ENCODE measurements at places on chromosomes 4 and X.

- DNase-seq = no peak
Measured at GRCh38 chrX:87140800-87141483, 376.7 kb upstream of the KLHL4 start.

GRCh38 chrX:18252644-18253359 is 32.1 kb upstream of the BEND2 start:
- DNase-seq = no peak

DNA sequence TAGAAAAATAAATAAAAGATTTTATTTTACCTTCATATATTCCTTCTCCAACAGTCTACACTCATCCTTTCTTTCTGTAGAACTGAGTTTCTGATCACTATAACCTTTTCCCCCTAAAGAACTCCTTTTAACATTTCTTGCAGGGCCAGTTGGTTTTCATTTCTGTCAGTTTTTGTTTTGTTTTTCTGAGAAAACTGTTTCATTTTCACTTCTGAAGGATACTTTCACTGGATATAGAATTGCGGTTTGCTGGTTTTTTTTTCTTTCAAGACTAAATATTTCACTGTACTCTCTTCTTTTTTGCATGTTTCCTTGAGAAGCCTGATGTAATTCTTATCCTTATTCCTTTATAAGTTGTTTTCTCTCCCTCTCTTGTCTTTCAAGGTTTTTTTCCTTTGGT is 90.4 kb upstream of the EOLA2 start:
- DNase-seq = no peak

GRCh38 chr4:32645653-32646052 is 1925.5 kb downstream of the PCDH7 start:
- no peak for DNase-seq

- DNase-seq = no peak
Measured at GRCh38 chr4:183358215-183358755, 36.1 kb upstream of the CLDN24 start.

GRCh38 chrX:52870046-52870445 is 2.2 kb upstream of the XAGE3 start:
- no peak for DNase-seq

DNA sequence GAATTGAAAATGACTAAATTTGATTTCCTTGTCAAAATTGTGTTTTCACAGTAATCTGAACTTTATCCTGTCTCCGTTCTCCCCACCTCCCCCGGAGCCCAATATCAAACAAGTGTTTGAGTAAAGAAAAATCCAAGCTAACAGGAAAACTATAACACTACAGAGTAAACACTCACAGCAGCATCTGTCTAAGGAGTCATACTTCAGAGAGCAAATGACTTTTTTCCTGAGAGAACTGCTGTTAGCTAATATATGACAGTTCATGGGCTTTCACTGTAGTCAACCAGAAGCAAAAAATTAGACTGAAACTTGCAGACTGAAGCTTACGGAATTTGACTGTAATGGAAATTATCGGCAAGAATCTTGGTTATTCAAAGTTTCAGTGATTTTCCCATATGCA is 321.7 kb downstream of the ANKRD50 start:
- DNase-seq = no peak

- no peak for DNase-seq
Measured at GRCh38 chr4:186592966-186593586, 37.7 kb upstream of the MTNR1A start.

DNA sequence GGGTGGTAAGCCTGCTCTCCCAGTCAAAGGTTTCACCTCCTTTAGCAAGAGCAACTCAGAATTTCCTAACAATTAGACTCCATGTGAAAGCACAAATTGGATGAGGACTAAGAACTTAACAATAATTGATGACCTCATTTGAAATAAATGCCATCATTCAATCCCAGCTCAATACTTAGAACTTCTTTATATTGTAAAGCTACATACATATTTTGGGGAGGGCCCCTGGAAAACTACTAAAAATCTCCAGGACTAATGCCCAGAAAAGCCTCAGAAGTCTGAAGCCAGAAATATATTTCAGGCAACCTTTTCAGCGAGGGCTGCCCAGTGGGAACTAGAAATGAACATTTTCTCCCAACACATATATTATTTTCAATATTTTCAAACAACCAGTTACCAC is 38.1 kb downstream of the AMOT start:
- DNase-seq = no peak

- DNase-seq = no peak
Measured at GRCh38 chr4:118787844-118788380, 48.0 kb downstream of the SEC24D start.

- no peak for DNase-seq
Measured at GRCh38 chr4:3877236-3877635, 111.1 kb downstream of the ADRA2C start.

GRCh38 chr4:95528388-95528948 is 20.3 kb downstream of the UNC5C start:
- DNase-seq = no peak

GRCh38 chr4:183366206-183366835 is 44.1 kb upstream of the CLDN24 start:
- DNase-seq = no peak

- no peak for DNase-seq
Measured at GRCh38 chr4:52968691-52969090, 106.6 kb downstream of the RASL11B start.

DNA sequence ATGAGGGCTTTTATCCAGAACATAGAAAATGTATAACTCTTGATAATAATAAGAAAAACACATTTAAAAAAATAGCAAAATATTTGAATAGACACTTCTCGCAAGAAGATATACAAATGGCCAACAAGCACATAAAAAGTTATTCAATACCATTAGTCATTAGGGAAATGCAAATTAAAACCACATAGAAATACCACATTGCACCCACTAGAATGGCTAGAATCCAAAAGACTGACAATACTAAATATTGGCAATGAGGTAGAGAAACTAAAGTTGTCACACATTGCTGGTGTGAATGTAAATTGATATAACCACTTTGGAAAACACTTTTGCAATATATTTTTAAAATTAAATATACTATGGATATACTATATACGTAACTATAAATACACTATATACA is 754.3 kb upstream of the MAGEB2 start:
- DNase-seq = no peak

DNA sequence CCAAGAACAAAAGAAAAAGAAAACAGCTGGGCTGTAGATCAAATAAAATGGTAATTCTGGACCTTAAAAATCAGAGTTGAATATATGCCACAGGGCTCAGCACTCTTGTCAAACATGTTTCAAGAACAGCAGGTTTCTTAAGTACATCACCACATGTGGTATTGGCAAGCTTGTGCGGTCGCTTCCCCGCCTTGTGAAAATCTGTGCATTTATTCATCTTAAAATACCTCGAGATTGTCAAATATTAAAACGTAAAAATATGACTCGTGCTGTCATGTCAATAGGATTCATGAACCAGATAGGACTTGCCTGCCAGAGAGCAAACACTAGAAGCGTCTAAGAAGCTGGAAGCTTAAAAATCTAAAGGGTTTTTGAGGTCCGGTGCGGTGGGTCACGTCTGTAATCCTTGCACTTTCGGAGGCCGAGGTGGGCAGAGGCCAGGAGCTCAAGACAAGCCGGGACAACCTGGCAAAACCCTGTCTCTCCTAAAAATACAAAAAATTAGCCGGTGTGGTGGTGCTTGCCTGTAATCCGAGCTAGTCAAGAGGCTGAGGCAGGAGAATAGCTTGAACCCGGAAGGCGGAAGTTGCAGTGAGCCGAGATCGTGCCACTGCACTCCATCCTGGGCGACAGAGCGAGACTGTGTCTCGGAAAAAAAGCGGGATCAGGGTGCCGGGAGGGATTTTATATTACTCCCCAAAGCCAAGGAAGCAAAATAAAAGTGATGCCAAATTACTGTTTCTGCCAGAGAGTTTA is 40.2 kb upstream of the TMEM154 start:
- DNase-seq = no peak

GRCh38 chrX:100687128-100687527 is 43.1 kb downstream of the SRPX2 start:
- no peak for DNase-seq

GRCh38 chr4:83013902-83014301 is 3.3 kb upstream of the LIN54 start:
- no peak for DNase-seq

DNA sequence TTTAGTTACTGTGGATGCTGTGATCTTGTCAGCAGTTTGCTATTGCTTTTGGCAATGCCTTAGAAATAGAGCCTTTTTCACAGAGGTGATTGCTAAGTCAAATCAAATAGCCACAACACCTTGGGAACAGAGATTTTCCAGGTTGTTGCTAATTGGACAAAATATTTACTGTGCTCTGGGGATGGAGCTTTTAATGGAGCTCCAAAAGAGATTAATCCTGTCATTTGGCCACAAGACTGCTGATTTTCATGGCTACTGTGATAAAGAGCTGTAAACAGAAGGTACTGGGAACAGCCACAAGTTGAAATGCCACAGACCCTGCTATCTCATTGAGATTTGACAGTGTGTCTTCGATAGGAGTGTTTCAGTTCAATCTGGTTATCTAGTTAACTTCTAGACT is 1715.2 kb upstream of the ADGRL3 start:
- DNase-seq = no peak

- DNase-seq = no peak
Measured at GRCh38 chrX:102138064-102138463, 4.2 kb downstream of the TCEAL6 start.
